LHCN-M2 (cell line): ENCODE measurements at places on chromosomes 6 and 20. TPM values are rescaled to one million over a fixed set of nuclear protein-coding genes. Genes with fewer than 3 reads are reported as not detected.

THBS2 gene
- 14.9 and 18.6 TPM in 2 replicates for total RNA-seq

C4A gene
- total RNA-seq, result 1.9 and 2.2 TPM in 2 replicates

AHCY gene
- total RNA-seq, result 137 and 141 TPM in 2 replicates

EPHA7 gene
- total RNA-seq, result 19.0 and 31.4 TPM in 2 replicates

ARG1 gene
- not detected in 2 replicates for total RNA-seq

ZNF337 gene
- total RNA-seq, result 12.5 and 13.1 TPM in 2 replicates

CD93 gene
- total RNA-seq, result not detected in 2 replicates

PEX7 gene
- total RNA-seq, result 15.7 and 18.1 TPM in 2 replicates
